Cerebellar cortex (tissue), 1 donor: ENCODE measurements at places on chromosomes 6 and 20.

GRCh38 chr6:41741625-41742490 is 5.3 kb downstream of the PGC start:
- DNase-seq: no peak

- peak; percentile 36 for DNase-seq
Measured at GRCh38 chr20:51541189-51542032, 1.1 kb downstream of the NFATC2 start.

GRCh38 chr6:140441256-140441655 is 1066.8 kb upstream of the CITED2 start:
- DNase-seq: peak; percentile 84

- DNase-seq: peak; percentile 60
Measured at GRCh38 chr20:1895674-1896483, 672 bp downstream of the SIRPA start.

- no peak for DNase-seq
Measured at GRCh38 chr6:18496462-18496861, 109.3 kb downstream of the RNF144B start.

DNA sequence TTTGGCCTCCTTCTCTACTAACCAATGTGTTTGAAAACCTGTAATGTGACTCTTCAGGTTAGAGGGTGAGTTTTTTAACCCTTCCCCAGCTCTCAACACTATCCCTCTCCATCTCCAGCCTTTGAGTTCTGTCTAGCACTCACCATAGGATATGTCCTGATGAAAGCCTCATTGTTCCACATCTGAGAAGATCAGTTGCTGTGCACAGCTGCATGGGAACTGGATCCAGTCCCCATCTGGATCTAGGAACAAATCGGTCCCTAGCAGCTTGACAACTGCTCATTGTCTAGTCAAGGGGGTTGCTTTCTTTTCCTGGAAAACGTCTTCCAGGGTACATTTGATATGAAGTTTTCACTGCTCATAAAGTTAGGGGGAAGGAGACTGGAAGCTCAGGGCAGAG is 45.4 kb upstream of the AGPAT4 start:
- no peak for DNase-seq

DNA sequence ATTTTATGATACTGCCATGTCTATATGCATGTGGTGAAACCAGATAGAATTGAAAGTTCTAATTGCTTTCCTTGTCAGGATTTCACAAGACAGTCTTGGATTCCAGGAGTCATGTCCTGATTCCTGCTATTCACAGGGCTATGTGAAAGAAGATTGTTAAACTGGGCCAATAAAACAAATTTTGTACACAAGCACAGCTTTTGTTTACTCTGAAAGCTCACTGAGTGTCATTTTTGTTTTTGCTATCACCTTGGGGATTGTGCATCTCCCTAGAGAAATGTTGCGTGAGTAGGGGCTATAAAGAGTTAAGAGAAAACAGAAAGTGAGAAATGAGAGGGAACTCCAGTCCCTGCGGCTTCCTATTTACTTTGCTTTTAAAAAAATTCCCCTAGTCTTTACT is 627.5 kb downstream of the PKHD1 start:
- no peak for DNase-seq

- DNase-seq: no peak
Measured at GRCh38 chr6:140027219-140027618, 652.8 kb upstream of the CITED2 start.

DNA sequence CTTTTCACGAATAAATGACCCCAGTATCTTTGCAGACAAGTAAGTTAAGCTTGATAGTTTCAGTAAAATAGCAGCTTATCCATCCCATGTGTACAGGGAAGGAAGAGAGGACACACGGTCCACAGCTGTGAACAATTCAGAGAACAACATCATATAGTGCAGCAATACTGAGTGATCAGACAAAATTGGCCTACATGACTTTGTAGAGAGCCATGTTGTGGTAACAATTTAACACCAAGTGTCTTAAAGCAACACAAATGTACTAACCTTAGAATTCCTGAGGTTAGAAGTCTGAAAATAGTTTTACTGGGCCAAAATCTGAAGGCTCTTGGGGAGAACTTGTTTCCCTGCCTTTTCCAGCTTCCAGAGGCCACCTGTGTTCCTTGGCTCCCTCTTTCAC is 12.5 kb downstream of the FAM184A start:
- no peak for DNase-seq

DNA sequence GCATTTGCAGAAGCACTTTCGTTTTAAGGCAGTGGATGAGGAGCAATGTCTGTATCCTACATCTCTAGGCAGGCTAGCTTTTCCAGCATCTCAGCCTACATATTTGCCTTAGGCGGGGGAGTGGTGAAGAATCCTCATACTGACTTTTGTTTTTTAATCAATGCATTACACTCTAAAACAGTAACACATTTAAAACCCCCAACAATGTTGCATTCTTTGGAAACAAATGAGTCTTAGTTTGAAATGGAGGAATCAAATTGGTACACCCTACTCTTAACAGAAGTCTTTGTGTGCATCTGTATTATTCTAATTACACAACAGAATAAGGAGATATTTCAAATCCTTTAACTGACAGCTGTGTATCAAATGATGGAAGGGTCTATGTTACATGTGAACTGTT is 9.0 kb downstream of the NKAIN2 start:
- no peak for DNase-seq

DNA sequence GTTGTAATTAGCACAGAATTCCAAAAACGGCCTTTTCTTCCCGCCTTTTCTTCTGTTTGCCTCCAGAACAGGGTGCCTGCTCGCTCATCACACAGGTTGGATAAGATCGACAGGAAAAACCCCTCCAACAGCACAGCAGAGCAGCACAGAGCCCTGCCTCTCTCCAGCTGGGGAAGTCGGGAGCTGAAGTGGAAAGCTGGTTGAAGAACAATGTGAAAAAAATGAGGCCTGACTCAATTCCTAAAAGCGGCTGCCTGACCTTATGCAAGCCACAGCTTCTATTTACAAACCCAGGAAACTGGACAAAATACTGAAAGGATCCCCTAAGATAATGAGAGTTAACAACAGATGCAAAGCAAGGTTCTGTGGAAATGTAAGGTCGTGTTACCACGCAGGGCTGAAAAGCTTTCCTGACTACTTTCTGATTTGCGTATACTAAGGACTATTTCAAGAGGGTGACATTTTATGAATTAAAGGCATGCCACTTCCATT is 116.9 kb downstream of the TTLL2 start:
- no peak for DNase-seq

GRCh38 chr20:50607436-50607835 is 83.9 kb downstream of the RIPOR3 start:
- no peak for DNase-seq

DNA sequence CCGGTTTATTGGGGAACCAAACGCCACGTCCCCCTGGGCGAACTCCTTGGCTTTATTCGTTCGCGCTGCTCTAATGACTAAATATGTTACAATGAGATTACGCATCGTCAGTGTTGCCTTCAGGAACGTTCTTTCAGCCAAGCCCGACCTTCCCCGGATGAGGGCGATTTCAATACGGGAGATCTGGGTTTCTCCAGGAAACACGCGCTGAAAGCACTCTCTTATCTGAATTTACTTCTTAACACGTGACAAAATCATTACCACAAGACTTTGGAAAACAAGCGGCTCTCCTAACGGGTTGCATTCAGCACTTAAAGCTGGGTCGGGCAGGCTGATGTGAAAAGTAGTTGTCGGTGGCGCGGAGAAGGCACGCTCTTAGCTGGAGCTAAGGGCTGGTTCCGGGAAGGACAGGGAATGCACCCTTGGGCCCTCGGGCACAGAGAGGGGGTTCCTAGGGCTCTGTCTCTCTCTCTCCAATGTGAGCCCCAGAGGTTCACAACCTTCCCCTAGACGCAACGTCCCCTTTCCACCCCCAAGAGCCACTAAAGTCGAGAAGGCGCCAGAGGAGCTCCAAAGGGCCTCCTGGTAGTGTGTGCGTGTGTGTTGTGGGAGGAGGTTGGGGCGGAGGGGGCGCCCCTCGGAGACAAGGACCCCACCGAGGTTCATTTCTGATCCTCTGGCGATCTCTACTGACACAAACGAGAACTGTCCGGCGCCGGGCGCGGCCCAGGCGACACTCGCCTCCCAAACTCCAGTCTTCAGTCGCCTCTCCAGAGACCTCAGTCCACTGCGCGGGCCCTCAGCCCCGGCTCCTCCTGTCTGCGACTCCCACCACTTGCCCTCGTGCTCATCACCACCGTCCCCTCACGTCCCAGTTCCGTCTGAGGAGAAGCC is 7.1 kb upstream of the NKX2-2 start:
- no peak for DNase-seq

- DNase-seq: no peak
Measured at GRCh38 chr6:11427723-11428245, 109.8 kb upstream of the TMEM170B start.

- DNase-seq: peak; percentile 94
Measured at GRCh38 chr20:59820204-59821041, 113.0 kb downstream of the SYCP2 start.

DNA sequence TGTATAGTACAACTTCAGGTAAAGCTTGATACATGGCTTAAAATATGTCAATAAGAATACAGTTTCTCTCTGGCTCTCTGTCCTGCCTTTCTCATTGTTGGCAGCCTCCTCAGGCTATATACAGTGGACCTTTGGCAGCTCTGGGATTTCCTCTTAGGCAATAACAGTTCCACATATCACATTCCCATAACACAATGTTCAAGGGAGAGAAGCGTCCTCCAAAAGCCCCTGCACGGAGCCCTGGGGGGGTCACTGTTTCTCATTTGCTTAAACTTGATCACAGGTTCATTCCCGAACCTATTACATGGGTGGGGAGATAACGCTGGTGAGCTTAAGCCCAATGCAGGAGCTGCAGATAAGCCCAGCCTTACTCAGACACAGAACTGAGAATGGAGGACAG is 4.4 kb upstream of the FLRT3 start:
- no peak for DNase-seq

DNA sequence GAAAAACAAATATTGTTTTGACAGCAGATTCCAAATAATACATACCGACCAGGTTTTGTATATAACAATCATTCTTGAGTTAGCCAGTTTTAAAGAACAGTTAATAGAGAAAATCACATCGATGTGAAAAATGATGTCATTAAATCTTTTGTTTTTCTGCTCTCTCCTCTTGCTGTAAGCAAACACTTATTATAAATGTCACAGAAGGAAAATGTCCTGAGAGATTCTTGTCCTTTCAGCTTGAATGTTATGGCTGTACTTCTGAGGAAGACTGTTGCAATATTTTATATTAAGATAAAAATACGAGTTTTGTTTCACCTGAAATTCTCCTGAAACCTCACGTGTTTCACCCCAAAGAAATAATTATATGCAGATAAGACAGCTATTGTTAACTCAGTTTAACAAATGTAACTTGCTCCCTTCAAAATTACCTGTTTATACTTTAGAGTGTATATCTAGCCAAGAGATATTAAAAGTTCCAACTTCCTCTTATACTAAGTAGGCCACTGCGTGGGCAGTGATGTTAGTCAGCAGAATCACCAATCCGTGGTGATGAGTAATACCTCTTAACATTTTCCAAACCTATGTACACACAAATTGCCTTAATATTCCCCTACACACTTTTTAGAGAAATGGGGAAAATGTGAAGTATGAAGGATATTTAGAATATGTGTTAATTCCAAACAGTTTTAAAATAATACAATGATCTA is 1111.4 kb upstream of the CITED2 start:
- no peak for DNase-seq

DNA sequence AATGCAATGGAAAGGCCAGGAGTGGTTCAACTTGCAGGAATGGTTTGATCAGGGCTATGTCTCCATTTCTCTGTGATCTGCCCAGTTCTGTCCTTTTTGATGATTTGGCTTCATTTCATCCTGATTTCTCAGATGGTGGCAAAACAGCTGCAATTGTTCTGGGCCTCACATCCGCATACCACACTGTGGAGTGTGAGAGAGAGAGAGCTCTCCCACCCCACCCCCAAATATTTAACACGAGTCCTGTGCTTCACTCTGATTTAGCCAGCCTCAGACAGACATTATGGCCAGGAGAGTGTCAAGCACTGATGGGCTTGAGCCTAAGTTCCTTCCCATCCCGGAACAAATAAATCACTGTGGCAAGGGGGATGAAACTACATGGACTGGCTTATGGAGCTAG is 284.6 kb downstream of the CDC5L start:
- no peak for DNase-seq

DNA sequence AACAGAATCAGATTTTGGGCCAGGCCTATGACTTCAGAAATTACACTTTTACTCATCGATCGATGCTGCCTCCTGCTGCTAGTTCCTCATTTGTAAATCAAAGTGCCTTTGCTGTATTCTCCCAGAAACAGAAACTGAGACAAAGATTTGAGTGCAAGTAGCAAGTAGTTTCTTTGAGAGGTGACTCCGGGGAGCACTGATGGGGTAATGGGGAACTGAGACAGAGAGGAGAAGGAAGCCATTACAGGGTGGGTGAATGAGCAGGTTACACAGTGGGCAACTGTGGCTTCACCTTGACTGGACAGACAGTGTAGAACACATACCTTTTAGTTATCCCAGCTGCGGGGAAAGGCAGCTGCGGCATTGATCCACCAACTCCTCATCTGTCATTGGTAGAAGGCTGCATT is 9.7 kb upstream of the CD40 start:
- no peak for DNase-seq

- no peak for DNase-seq
Measured at GRCh38 chr6:63236398-63236817, 25.1 kb downstream of the FKBP1C start.

GRCh38 chr20:37238935-37239451 is 22.6 kb downstream of the GHRH start:
- peak; percentile 90 for DNase-seq

- DNase-seq: no peak
Measured at GRCh38 chr20:61966492-61967244, 99.0 kb downstream of the TAF4 start.

DNA sequence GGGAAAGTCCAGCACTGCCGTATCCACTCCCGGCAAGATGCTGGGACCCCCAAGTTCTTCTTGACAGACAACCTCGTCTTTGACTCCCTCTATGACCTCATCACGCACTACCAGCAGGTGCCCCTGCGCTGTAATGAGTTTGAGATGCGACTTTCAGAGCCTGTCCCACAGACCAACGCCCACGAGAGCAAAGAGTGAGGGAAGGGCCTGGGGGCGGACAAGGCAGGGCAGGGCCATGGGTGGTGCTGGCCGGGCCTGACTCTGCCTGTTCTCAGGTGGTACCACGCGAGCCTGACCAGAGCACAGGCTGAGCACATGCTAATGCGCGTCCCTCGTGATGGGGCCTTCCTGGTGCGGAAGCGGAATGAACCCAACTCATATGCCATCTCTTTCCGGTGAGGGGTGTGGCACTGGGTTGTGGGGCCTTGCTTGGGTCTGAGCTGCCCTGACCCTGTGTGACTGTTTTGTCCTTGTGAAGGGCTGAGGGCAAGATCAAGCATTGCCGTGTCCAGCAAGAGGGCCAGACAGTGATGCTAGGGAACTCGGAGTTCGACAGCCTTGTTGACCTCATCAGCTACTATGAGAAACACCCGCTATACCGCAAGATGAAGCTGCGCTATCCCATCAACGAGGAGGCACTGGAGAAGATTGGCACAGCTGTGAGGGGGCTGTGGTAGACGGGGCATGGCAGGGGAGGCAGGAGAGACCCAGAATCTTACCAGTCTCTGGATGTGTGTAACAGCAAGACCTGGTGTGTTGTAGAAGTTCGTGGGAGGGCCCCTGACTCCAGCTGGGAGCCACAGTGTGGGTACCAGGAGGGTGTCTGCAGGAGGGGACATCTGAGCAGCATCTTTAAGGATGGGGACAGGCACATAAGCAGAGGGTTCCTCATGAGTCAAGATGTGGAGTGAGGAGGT is 29.1 kb downstream of the PLCG1 start:
- no peak for DNase-seq
